SW 1271 (cell line): ENCODE measurements at places on chromosomes 7 and 10.
A peak's percentile ranks its signal among the peaks of the same experiment; 100 is the strongest.

GRCh38 chr10:89838044-89838615 is 136.7 kb downstream of the KIF20B start:
- DNase-seq = no peak

GRCh38 chr7:47071866-47072265 is 510.0 kb downstream of the TNS3 start:
- DNase-seq = no peak

GRCh38 chr7:94417306-94417705 is 22.6 kb downstream of the COL1A2 start:
- DNase-seq = no peak

DNA sequence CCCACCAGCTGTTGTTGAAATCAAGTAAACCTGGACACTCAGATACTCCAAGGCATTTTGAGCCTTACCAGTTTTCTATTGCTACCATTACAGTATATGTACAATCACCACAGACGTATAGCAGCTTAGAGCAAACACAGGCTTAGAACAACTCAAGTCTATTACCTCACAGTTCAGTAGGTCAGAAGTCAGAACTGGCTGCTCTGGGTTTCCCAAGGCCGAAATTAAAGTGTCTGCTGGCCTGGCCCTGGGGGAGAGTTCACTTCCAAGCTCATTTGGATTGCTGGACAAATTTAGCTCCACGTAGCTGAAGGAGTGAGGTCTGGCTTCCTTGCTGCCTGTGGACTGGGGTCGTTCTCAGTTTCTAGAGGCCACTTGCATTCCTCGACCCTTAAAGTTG is 260.1 kb upstream of the LRRN3 start:
- no peak for DNase-seq

GRCh38 chr10:78627254-78627795 is 441.4 kb upstream of the ZMIZ1 start:
- DNase-seq = no peak

DNA sequence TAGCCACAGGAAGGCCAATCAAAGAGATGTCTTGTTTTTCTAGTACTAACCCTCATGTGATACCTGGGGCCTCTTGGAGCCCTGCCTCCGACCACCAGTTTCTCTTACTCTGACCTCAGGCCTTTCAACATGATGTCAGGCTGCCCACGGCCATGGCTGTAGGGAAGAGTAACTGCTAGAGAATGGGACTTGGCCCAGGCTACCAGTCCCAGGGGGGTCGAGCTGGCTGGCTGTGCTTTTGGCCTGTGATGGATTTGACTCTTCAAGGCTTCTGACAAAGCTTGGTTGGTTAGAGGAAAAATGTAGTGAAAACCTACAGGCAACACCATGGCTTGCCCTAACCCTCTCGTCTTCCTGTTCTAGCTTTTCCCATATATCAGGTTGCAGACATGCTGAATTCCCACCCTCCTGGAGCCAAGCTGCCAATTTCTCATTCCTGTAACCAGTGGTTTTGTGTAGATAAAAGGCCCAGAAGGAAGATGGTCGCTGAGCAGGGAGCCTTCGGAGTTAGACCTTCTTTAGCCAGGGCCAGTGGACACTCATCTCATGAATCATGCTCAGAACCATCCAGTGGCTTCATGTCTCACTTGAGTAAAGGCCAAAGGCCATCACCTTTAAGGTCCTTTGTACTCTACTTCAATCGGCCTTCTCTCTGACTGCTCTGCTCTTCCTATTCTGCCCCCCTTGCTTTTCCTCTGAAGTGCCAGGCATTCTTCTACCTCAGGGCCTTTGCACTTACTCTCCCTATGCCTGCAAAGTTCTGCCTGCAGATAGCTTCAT is 19.7 kb downstream of the SUFU start:
- no peak for DNase-seq

GRCh38 chr7:100562195-100563099 is 11.3 kb downstream of the SAP25 start:
- no peak for DNase-seq

DNA sequence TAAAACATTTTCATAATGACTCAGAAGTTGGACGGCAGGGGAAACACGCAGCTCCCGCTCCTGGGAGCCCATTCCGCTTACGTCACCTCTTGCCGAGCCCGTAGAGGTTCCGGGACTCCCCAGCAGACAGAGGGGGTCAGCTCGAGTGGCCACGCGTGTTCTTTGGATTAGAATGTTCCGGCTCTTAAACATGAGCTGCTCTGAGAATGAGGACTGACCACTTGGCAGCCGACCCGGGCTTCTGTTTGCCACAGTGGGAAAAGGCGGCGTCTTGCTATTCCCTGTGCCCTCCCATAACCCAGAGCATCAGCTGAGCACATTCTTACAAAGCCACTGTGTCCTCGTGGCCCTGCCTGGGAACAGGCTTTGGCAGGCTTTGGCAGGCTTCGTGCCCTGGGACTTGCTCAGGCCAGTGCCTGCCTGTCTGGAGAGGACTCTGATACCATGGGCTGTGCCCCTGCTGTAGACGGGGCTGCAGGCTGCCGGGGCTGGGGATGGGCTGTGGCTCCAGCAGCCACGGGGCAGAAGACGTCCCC is 40.1 kb downstream of the PFKP start:
- no peak for DNase-seq

DNA sequence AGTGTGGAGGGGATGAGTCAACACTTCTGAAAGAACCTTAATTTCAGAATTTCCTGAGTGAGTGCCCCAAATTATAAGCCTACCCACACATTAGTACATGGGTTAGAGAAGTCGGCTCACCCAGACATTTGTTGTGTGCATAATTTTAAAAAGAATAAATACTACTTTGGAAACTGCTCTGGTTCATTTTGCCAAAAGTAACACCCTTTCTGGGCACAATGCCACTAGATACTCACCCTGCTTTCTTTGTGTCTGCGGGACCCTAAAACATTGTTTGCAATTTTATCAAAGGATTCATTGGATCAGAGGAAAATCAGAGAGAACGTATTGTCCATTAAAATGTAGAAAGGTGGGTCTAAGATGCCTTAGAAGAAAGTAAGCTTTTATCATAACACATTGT is 245.5 kb upstream of the NRP1 start:
- no peak for DNase-seq

GRCh38 chr10:117275121-117275520 is 34.2 kb downstream of the SLC18A2 start:
- no peak for DNase-seq

DNA sequence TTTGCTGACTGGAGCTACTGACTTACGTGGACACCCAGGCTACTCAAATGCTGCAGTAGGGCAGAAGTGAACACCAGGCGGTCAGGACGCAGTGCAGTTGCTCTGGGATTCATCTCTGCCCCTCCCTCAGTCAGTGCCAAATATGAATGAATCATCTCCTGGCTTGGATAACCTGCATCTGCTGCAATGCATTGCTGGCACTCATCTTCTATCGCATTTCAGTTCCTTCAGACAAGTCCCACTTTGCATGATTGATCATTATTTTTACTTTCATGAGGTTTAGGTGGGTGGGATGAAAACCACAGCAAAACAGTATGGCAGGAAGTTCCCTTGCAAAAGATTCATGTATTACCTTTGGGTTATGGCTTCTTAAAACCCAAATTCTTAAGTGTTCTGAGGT is 224.6 kb upstream of the NRP1 start:
- DNase-seq = no peak

DNA sequence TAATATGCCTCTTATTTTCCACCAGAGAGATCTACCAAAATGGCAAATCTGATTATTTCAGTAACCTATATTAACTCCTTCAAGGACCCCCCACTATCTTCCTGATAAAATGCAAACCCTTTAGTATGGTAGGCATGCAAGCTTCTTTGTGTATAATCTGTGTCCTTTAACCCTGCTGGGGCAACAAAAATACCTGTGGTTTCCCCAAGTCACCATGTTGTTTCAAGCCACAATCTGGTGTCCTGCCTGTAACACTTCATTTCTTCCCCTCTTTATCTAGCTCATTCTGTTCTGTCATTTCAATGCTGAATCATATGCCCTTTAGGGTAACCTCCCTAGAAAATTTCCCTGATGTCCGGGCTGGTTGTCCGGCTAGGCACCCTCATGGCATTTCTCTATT is 5.3 kb downstream of the CALCR start:
- DNase-seq = no peak

DNA sequence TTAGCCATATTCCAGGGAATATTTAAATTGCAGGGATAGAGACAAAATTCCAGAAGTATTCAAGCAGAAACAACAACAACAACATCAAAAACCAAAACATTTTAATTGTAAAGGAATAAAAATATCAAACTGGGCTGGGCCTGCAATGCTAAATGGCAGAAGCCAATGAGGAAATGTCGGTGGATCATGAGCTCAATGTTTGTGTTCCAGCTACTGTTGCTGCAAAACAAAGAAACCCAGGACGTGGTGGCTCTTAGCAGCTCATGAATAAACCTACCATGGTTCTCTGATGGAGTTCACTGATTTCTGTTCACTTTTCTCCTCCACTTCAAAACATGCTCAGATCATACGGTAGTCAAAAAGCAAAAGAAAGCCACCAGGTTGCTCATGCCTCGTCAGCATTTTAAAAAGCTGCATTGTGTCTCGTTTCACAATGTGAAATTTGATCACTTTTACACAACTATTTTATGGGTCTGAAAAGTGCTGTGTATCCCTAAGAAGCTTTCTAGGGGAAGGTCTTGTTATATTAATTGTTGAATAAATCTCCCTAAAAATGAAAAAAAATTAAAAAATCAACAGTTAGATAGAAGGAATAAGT is 54.0 kb downstream of the ASNS start:
- DNase-seq = no peak

DNA sequence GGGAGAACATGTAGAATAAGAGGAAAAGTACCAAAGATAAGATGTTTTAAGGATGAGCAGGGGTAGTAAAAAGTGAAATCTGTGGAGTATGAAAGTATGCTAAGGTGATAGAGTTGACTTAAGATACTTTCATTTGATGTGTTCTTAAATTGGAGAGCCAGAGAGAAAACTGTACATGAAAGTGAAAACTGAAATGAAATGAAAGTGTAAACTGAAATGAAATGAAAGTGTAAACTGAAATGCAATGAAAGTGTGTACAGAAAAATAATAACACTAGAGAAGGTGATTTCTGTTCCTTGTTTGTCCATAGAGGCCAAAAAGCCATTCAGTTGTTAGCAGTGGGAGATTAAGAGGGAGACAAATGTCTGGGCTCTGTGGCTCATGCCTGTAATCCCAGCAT is 17.5 kb downstream of the AHR start:
- DNase-seq = no peak

- no peak for DNase-seq
Measured at GRCh38 chr7:155591055-155591775, 44.9 kb upstream of the CNPY1 start.

DNA sequence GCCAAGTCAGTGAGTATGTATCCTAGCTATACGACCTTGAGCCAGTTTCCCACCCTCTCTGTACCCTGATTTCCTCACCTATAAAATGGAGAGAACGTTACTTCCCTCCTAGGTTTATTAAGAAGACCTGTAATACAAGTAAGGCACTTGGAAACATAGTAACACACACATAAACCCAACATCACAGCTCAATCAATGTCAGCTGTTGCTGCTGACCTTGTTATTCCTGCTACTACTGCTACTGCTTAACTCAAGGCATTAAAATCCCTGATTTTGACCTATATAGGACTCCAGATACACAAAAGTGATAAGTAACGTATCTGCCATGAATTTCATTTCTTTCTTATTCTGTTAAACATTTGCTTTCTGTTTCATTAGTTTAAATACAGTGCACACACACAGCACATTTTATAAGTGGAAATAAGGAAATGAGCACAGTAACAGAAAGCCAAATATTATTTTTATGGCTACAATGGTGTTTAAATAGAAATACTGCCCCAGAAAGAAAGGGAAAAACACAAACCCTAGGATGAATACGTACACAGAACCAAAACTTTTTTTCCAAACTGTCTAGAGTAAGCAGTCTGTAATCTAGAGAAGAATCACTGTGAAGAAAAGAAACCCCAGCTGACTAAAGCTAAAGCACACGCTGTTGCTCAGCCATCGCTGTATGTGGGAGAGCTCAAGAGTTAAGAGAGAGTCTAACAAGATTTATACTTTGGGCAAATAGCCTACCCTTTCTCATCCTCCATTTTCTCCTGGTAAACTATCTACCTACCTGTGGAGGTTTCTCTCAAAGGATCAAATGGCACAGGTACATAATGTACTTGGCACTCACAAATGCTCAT is 19.0 kb downstream of the NAPEPLD start:
- DNase-seq = no peak

- DNase-seq = no peak
Measured at GRCh38 chr10:30531751-30532530, 97.6 kb downstream of the LYZL2 start.

- DNase-seq = peak; percentile 56
Measured at GRCh38 chr7:129343099-129343700, 91.0 kb upstream of the STRIP2 start.

GRCh38 chr10:4685491-4685890 is 140.5 kb upstream of the AKR1E2 start:
- no peak for DNase-seq

- DNase-seq = no peak
Measured at GRCh38 chr10:118799777-118800176, 45.0 kb upstream of the CACUL1 start.

DNA sequence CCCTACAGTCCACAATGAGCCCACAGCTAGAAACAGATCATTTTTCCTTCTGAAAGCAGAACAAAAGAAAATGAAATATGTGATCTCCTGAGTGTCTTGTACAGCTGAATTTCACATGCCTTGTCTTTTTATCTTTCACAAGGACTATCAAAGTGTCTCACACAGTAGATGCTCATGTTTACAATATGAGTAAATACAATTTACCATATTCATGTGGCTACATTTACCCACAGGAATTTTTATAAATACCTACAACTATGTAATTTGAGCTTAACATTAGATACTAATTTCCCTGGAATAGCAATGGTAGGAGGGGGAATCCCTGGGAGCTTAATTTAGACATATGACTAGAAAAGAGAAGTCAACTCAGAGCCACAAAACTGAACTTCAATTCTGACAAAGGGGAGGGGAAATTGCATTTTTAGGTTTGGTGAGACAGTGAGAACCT is 186.2 kb downstream of the MACC1 start:
- DNase-seq = no peak

DNA sequence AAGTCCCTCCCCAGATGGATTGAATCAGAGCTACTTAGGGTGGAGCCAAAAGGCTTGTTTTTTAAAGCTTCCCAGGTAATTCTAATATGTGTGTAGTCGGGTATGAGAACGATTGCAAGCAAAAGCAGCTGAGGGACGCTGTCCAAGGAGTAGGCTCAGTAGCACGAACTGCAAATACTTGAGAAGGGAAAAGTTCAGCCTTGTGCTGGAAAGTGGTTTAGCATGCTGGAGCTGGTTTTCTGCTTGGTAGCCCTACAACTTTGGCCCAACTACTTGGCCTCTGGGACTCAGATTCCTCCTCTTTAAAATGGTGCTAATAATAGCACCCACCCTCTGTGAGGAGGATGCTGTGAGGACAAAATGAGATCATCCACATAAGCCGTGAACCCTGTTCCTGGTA is 76.2 kb downstream of the AHR start:
- no peak for DNase-seq
